Heart left ventricle (tissue), 16 donors: ENCODE measurements at places on chromosomes 2 and 18. TPM values are rescaled to one million over a fixed set of nuclear protein-coding genes. Genes with fewer than 3 reads are reported as not detected.

DNA sequence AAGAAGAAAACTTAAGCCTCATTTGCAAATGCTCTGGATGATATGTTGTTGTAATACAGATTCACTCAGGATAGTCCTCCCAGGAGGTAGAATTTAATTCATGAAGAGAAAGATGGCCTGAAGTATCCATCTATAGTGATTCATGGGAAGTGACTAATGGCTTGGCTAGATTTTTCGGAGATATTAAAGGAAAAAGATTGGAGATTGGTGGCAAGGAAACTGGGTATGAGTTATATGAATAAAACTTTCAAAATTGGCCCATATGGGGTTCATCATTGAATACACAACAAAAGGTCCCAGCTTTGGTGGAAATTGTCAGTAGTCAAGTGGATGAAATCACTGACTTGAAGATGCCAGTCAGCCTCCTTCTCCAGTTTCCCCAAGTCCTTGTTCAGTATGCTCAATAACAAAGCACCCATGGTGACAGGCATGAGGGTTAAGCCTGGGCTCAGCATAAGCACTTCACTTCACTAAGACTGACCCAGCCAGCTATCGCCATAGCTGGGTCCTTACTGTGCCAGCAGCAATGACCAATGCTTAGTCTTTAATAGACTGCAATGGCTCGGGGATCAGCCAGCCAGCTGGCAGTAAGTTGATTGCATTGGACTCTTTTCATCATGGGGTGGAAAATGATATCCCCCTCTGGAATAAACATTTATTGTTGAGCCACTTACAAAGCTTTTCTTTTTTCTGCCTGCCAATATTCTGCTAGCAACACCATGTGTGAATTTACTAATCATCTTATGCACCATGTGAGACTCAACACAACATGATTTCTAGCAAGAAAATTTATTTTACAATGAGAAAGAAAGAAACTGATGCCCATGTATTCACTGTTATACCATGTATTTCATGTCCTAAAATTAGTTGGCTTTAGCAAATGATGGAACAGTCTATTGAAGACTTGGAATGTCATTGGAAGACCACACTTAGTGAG lies 176.6 kb upstream of the TACR1 start:
- no peak for DNase-seq
- H3K36me3 ChIP-seq = no peaks in the 10 kb centered on the region
- no peak overlapping the region for H3K27ac ChIP-seq
- no peaks in the 10 kb centered on the region for H3K27me3 ChIP-seq
- H3K4me1 ChIP-seq = no peaks in the 10 kb centered on the region
- no peak overlapping the region for H3K4me3 ChIP-seq

DNA sequence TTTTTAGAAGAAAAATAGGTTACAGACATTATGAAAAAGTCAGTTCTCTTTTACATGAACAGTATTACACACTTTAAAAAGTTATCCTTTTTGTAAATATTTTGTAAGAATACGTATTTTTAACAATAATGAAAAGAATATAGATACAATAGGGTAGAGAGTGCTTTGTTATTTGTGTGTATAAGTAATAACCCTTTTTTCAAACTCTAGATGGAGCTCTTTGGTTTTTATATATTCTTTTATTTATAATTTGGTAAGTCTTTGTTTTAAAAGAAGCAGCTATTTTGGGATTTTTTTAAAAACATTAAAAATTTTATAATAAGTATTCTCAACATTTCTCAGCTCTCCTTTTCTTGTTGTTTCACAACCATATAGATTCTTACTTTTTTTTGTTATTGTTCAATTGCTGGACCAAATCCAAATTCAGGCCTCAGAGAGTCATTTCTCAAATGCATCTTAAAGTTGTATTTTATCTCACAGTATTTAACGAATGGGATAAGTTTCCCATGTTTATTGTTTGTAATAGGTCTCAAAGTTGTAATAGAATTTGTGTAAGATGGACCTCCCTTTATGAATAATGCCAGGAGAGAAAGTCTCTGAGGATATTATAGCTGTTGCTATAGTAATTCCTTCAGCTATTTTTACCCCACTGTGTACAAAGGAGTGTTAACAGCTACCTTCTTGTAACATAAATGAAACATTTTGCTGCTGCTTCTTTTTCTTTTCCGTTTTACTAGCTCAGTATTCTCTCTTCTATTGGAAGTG lies 46.4 kb downstream of the ACYP2 start:
- H3K36me3 ChIP-seq = no peaks in the 10 kb centered on the region
- no peaks in the 10 kb centered on the region for H3K27me3 ChIP-seq
- no peak overlapping the region for H3K27ac ChIP-seq
- no peak for DNase-seq

- H3K27me3 ChIP-seq = no peaks in the 10 kb centered on the region
- H3K4me3 ChIP-seq = no peak overlapping the region
Observed at GRCh38 chr2:163713534-163714311, 22.1 kb downstream of the FIGN start.

GRCh38 chr2:231134910-231135655 lies 10.2 kb upstream of the HTR2B start:
- no peak overlapping the region for H3K4me3 ChIP-seq
- H3K4me1 ChIP-seq = peaks cover 12% of the 10 kb centered on the region
- peaks cover 5% of the 10 kb centered on the region for H3K36me3 ChIP-seq
- no peaks in the 10 kb centered on the region for H3K27me3 ChIP-seq
- no peak overlapping the region for H3K27ac ChIP-seq

LIMS3 gene
- 3.9 TPM for total RNA-seq

GRCh38 chr2:221975151-221975550 lies 323.6 kb downstream of the PAX3 start:
- H3K27me3 ChIP-seq = no peaks in the 10 kb centered on the region
- H3K27ac ChIP-seq = no peak overlapping the region
- H3K4me3 ChIP-seq = no peak overlapping the region
- no peak for DNase-seq

GRCh38 chr2:202932425-202933138 lies 20.5 kb downstream of the CARF start:
- no peaks in the 10 kb centered on the region for H3K27me3 ChIP-seq
- no peaks in the 10 kb centered on the region for H3K4me1 ChIP-seq
- no peak overlapping the region for H3K27ac ChIP-seq
- H3K4me3 ChIP-seq = no peak overlapping the region
- H3K36me3 ChIP-seq = peaks cover 33% of the 10 kb centered on the region
- DNase-seq = no peak

- H3K27ac ChIP-seq = peak overlapping the region; percentile 89
- H3K4me3 ChIP-seq = no peak overlapping the region
- H3K27me3 ChIP-seq = no peaks in the 10 kb centered on the region
- peaks cover 60% of the 10 kb centered on the region for H3K4me1 ChIP-seq
Observed at GRCh38 chr2:29010946-29011345, 29.8 kb downstream of the TOGARAM2 start.

DNA sequence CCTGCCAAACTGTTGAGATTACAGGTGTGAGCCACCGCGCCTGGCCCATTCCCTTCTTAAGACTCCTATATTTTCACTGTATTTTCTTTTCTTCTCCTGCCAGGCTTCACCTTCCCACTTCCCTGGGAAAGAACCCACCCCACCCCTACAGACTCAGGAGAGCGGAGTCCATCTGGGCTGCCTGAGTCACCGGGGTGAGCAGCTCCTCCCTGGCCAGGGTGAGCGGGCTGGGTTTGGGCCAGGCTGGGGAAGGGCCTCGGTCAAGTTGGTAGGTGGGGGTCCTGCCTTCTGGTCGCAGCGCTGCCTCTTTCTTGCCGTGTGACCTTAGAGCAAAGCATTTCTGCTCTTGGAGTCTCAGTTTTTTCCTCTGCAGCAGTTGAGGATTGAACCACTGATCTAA lies 2.1 kb upstream of the GAREM2 start:
- H3K4me3 ChIP-seq = no peak overlapping the region
- no peak for DNase-seq
- no peaks in the 10 kb centered on the region for H3K36me3 ChIP-seq
- H3K27me3 ChIP-seq = peaks cover 24% of the 10 kb centered on the region
- H3K27ac ChIP-seq = no peak overlapping the region

DNA sequence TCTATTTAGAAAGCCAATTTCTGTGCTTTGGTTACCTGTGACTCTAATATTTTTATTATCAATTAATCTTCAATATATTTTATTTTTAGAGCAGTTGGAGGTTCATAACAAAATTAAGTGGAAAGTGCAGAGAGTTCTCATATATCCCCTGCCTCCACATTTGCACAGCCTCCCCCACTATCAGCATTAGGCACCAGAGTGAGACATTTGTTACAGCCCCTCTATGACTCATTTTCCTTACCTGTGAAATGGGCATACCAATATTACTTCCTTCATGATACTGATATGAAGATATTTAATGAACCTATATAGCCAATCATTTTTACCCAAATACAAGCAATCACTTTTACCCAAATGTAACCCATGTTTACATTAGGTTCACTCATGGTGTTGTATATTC lies 34.0 kb upstream of the CYTIP start:
- no peak overlapping the region for H3K27ac ChIP-seq
- peaks cover 6% of the 10 kb centered on the region for H3K4me1 ChIP-seq
- no peaks in the 10 kb centered on the region for H3K36me3 ChIP-seq
- no peak for DNase-seq

GREB1 gene
- total RNA-seq = 4.8 TPM

ZSCAN30 gene
- total RNA-seq = 12.9 TPM

RAPGEF4 gene
- total RNA-seq = 11.0 TPM

DNA sequence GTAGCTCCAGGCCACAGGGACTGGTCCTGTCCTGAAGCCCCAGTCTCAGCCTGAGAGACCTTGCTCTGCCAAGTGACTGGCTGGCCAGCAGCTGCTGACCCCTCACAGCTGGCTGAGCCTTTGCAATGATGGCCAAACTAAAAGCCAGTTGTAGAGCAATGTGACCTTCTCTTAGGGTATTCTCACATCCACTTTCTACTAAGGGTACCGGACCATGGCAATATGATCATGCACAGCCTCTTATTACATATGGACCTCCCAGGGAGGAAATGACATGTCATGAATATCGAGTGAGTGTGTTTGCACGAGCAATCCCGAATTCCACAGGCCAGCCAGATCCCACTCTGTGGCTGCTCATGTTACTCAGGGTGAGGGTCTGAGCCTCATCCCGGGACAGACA lies 213.9 kb downstream of the VAPA start:
- no peak for DNase-seq
- H3K27me3 ChIP-seq = no peaks in the 10 kb centered on the region
- no peaks in the 10 kb centered on the region for H3K4me1 ChIP-seq
- H3K36me3 ChIP-seq = no peaks in the 10 kb centered on the region
- no peak overlapping the region for H3K4me3 ChIP-seq
- H3K27ac ChIP-seq = no peak overlapping the region

- H3K27ac ChIP-seq = no peak overlapping the region
- H3K27me3 ChIP-seq = no peaks in the 10 kb centered on the region
- H3K4me1 ChIP-seq = no peaks in the 10 kb centered on the region
- DNase-seq = no peak
- H3K36me3 ChIP-seq = no peaks in the 10 kb centered on the region
Observed at GRCh38 chr18:35804377-35804776, 168.1 kb upstream of the RMP24 start.
